ENCODE measurements at places on chromosomes 3 and 15.

DNA sequence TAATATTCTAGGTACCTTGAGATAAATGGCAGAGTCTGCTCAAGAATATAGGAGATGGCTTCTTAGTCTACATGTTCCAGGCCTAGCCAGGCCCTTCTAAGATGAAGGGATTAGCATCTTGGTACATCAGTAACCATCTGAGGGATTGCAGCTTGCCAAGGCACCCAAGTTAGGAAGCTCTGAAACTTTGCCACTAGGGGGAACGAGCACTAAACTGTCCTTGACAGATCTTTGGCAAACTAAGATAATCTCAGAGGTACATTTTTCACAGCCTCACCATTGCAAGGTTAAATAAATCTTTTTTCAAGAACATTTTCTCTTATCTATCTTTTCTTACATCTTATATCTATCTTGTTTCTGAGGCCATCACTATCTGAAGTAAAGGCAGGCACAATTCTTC, 351.2 kb downstream of the RAP2B start:
- no peak for DNase-seq

GRCh38 chr15:65646486-65646885, 24.7 kb downstream of the SLC24A1 start:
- DNase-seq = no peak

DNA sequence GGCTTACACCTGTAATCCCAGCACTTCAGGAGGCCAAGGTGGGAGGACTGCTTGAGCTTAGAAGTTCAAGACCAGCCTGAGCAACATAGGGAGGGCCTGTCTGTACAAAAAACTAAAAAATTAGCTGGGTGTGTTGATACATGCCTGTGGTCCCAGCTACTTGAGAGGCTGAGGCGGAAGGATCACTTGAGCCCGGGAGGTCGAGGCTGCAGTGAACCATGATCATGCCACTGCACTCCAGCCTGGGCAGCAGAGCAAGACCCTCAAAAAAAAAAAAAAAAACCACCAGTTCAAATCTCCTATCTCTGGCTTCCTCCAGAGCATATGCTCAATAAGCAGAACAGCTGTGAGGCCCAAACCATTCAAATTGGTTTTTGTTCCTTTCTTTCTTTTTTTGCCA, 53.4 kb downstream of the ZNF609 start:
- no peak for DNase-seq

DNA sequence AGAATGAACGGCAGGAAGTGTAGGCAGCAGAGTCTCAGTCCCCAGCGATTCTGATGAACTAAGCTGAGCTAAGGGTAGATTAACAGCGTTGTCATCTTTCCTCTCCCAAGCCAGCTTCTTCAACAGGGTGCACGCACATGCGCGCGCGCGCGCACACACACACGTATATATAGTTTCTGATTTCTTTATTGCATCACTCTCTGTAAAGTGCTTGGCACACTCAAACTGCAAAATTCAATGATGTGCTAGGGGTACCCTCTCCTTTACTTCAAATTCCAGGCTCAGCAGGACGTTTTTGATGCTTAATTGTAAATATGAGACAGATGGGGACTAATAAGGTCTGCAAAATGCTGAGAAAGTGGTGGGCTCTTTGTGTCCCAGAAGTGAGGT, 26.1 kb upstream of the VPS8 start:
- DNase-seq = no peak

- DNase-seq = peak; percentile 49
These were observed 43.4 kb upstream of the CLRN1 start for GRCh38 chr3:151015767-151016477.

DNA sequence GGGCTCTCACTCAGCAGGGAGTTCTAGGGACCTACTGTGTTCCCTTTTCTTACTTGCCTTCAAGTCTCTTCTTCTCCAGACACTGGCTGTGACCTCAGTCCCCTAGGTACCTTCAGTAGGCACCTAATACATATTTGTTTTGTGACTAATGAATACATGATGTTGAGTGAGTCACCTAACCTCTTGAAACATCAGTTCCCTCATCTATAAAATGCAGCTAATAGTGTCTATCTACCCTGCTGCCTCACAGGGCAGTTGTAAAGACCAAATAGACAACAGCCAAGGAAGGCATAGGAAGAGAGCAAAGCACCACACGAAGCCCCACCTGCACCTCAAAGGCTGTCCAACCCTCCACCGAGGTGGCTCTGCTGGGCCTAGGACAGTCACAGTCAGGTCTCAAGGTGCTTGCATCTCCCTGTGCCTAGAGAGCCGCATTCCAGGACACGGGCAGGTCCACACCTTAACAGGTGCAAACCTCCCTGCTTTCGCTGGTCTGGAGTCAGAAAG, 29.1 kb downstream of the DAPK2 start:
- DNase-seq = no peak

GRCh38 chr3:55009372-55009771, 81.5 kb upstream of the LRTM1 start:
- no peak for DNase-seq

DNA sequence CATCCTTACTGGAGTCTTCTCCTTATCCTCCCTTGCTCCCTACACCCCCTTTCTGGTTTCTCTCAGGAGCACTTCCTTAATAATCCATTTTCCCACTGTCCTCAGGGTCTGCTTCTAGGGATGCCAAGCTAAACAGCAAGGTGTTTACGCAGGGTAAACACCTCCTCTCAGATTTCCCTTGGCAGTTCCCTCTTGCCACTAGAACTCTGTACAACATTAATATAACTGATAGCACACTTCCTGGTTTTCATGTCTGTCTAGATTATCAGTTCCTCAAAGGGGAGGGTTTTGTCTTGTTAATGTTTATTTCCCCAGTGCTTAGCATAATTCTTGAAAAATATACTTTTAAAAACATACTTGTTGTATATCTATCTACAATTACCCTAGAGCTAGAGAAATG, 118.0 kb upstream of the SLC24A5 start:
- DNase-seq = peak; percentile 72

GRCh38 chr3:77279276-77279675, 239.4 kb downstream of the ROBO2 start:
- no peak for DNase-seq

DNA sequence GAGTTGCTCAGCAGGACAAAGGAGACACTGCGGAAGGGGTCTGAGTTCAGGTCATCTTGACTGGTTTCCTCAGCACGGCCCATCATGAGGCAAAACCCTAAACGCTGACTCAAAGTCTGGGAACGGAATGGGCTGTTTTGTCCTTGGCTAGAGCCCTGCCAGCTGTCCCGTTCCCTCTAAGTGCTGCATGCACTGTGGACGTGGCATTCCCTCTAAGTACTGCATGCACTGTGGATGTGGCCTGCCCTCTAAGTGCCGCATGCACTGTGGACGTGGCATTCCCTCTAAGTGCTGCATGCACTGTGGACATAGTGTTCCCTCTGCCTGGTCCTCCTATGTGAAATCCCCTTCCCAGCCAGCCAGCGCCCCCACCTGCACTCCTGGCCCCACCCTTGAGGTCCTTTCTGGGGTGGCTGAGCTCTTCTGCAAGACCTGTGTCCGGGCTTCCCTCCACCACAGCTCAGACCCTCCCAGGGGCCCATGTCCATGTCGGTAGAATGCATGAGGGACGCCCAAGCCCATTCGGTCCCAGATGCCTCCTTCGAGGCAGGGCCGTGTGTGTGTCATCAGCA, 36.7 kb downstream of the TM2D3 start:
- no peak for DNase-seq

- DNase-seq = no peak
These were observed 10.8 kb downstream of the ATP13A3 start for GRCh38 chr3:194475978-194476377.
